ENCODE measurements at places on chromosomes 1 and 21. TPM values are rescaled to one million over a fixed set of nuclear protein-coding genes. Genes with fewer than 3 reads are reported as not detected.
A peak's percentile ranks its signal among the peaks of the same experiment; 100 is the strongest.

- H3K27me3 ChIP-seq, result no peaks in the 10 kb centered on the region
- no peaks in the 10 kb centered on the region for H3K4me1 ChIP-seq
- H3K27ac ChIP-seq, result no peak overlapping the region
- no peak for DNase-seq
- H3K4me3 ChIP-seq, result no peak overlapping the region
These were observed 20.2 kb downstream of the C1orf167 start for GRCh38 chr1:11782127-11782708.

GRCh38 chr1:226369110-226369509 lies 38.8 kb downstream of the PARP1 start:
- no peak for DNase-seq
- peaks cover 55% of the 10 kb centered on the region for H3K36me3 ChIP-seq
- H3K4me3 ChIP-seq, result no peak overlapping the region

The C1QC gene
- not detected for total RNA-seq

- DNase-seq, result peak; percentile 15
- H3K36me3 ChIP-seq, result no peaks in the 10 kb centered on the region
- no peak overlapping the region for H3K4me3 ChIP-seq
- H3K4me1 ChIP-seq, result peaks cover 14% of the 10 kb centered on the region
- no peaks in the 10 kb centered on the region for H3K27me3 ChIP-seq
- no peak overlapping the region for H3K27ac ChIP-seq
These were observed 35.5 kb downstream of the TOMM20 start for GRCh38 chr1:235093013-235093695.

The ADORA1 gene
- not detected for total RNA-seq

The HMGCS2 gene
- total RNA-seq, result not detected

DNA sequence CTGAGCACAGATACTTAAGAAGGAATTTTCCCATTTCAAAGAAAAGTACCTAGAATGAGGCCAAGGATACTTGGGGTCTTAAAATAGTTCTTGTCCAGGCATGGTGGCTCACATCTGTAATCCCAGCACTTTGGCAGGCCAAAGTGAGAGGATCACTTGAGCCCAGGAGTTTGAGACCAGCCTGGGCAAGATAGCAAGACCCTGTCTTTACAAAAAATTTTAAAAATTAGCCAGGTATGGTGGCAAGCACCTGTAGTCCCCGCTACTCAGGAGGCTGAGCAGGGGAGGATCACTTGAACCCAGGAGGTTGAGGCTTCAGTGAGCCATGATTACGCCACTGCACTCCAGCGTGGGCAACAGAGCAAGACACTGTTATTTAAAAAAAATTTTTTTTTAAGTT lies 29.0 kb downstream of the NFYC start:
- no peaks in the 10 kb centered on the region for H3K36me3 ChIP-seq
- no peak overlapping the region for H3K27ac ChIP-seq
- peaks cover 41% of the 10 kb centered on the region for H3K4me1 ChIP-seq
- no peak overlapping the region for H3K4me3 ChIP-seq

The GREM2 gene
- total RNA-seq, result 0.26 TPM
